ENCODE measurements at places on chromosomes 3 and 15. TPM values are rescaled to one million over a fixed set of nuclear protein-coding genes. Genes with fewer than 3 reads are reported as not detected.

- no peak for DNase-seq
- H3K27me3 ChIP-seq = no peaks in the 10 kb centered on the region
- H3K27ac ChIP-seq = no peak overlapping the region
- H3K36me3 ChIP-seq = no peaks in the 10 kb centered on the region
These were observed 50.1 kb downstream of the UBE2E2 start for GRCh38 chr3:23253214-23253613.

Gene ALS2CL
- 92.0 TPM for total RNA-seq

DNA sequence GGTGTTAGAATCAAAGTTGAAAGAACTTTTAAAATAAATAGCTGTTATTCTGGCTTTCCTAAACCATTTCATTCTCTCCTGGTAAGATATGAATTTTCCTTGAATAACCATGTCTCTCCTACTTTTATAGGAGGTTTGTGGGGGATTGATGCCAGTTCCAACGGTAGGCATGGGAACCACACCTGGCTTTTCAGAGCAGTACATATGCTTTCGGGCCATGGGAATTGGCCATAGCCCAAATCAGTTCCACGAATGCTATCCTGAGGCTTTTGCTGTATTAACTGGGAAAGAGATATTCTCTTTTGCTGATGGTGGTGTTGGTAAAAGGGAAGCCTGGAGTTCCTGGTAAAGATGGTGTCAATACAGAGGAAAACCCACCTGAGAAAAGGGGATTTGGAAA is 396.2 kb upstream of the ZNF385D start:
- DNase-seq = no peak
- no peak overlapping the region for H3K27ac ChIP-seq
- no peaks in the 10 kb centered on the region for H3K27me3 ChIP-seq
- H3K4me1 ChIP-seq = no peaks in the 10 kb centered on the region
- no peaks in the 10 kb centered on the region for H3K36me3 ChIP-seq
- H3K4me3 ChIP-seq = no peak overlapping the region

Gene EPHA3
- 0.80 TPM for total RNA-seq

Gene GHSR
- not detected for total RNA-seq

Gene CHDH
- 126 TPM for total RNA-seq

GRCh38 chr3:181998828-181999227 is 287.1 kb downstream of the SOX2 start:
- DNase-seq = no peak
- no peak overlapping the region for H3K27ac ChIP-seq
- no peaks in the 10 kb centered on the region for H3K36me3 ChIP-seq
- no peaks in the 10 kb centered on the region for H3K27me3 ChIP-seq
- H3K4me1 ChIP-seq = no peaks in the 10 kb centered on the region

DNA sequence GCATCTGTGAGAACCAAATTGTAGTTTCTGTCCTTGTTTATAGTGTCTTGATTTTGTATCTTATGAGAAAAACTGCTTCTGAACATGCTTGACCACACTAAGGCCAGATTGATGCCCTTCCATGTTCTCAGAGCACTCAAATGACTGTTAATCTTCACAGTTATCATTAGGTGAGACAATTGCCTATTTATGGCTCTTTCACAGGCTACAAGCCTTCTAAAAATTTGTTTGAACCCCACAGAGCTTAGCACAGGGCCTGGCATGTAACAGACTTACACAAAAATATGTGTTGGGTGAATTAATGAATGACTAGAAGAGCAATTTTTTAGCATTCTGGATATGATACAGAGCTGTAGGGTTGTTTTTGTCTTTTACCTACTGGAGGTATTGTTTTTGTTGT is 43.1 kb downstream of the BTLA start:
- H3K27me3 ChIP-seq = no peaks in the 10 kb centered on the region
- no peak overlapping the region for H3K4me3 ChIP-seq
- H3K36me3 ChIP-seq = no peaks in the 10 kb centered on the region
- H3K4me1 ChIP-seq = no peaks in the 10 kb centered on the region
- DNase-seq = no peak
- no peak overlapping the region for H3K27ac ChIP-seq

DNA sequence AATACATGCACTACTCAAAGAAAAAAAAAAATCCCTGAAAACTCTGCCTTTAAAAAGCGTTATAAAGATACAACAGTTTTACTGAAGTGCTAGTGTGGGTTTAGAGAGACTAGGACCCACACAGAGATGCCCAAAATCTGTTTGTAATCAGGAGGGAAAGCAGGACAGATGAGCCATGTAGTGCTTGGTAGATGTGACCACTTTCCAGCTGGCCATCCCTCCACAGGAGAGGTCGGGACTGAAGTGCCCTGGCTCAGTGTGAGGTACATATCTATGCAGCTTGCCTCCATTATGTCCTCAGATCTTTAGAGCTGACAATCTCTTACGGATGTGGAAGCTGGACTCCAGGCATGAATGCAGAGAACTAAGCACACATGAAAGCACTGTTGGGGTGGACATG is 57.5 kb upstream of the NANOGP8 start:
- no peaks in the 10 kb centered on the region for H3K36me3 ChIP-seq
- H3K27me3 ChIP-seq = no peaks in the 10 kb centered on the region
- no peaks in the 10 kb centered on the region for H3K4me1 ChIP-seq
- DNase-seq = no peak
- no peak overlapping the region for H3K4me3 ChIP-seq

DNA sequence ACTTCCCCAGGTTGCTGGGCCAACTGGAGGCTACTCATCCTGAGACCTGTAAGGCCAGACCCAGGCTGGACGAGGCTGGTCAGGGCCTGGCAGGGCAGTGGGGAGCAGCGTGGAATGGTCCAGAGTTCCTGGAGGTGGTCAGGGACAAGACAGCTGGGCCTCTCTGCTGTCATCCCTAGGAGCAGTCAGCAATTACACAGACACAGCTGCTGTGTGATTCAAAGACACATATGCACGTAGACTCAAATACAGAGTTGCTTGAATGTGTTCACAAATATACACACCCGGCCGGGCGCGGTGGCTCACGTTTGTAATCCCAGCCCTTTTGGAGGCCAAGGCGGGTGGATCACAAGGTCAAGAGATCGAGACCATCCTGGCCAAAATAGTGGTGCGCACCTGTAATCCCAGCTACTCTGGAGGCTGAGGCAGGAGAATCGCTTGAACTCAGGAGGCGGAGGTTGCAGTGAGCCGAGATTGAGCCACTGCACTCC is 1.5 kb upstream of the CD276 start:
- H3K4me1 ChIP-seq = peaks cover 14% of the 10 kb centered on the region
- H3K27ac ChIP-seq = no peak overlapping the region
- H3K27me3 ChIP-seq = no peaks in the 10 kb centered on the region
- no peaks in the 10 kb centered on the region for H3K36me3 ChIP-seq

- peak overlapping the region; percentile 55 for H3K4me3 ChIP-seq
- H3K36me3 ChIP-seq = no peaks in the 10 kb centered on the region
- no peaks in the 10 kb centered on the region for H3K27me3 ChIP-seq
- peak overlapping the region; percentile 61 for H3K27ac ChIP-seq
- DNase-seq = no peak
- H3K4me1 ChIP-seq = no peaks in the 10 kb centered on the region
These were observed 843 bp downstream of the CHRNA5 start for GRCh38 chr15:78565951-78566774.

- H3K4me3 ChIP-seq = no peak overlapping the region
- DNase-seq = no peak
- no peak overlapping the region for H3K27ac ChIP-seq
These were observed 49.7 kb upstream of the POMGNT2 start for GRCh38 chr3:43155464-43156121.

Gene LMOD3
- total RNA-seq = not detected

- no peak overlapping the region for H3K27ac ChIP-seq
- H3K27me3 ChIP-seq = no peaks in the 10 kb centered on the region
- peak overlapping the region; percentile 91 for H3K4me3 ChIP-seq
- H3K36me3 ChIP-seq = peaks cover 25% of the 10 kb centered on the region
These were observed 1.2 kb downstream of the NKIRAS1 start for GRCh38 chr3:23915537-23916108.

Gene SAXO2
- total RNA-seq = 5.0 TPM

GRCh38 chr3:29291260-29291981 is 10.6 kb downstream of the RBMS3 start:
- H3K27ac ChIP-seq = no peak overlapping the region
- no peak overlapping the region for H3K4me3 ChIP-seq
- no peaks in the 10 kb centered on the region for H3K27me3 ChIP-seq
- no peaks in the 10 kb centered on the region for H3K4me1 ChIP-seq
- no peaks in the 10 kb centered on the region for H3K36me3 ChIP-seq
- no peak for DNase-seq

Gene COLQ
- total RNA-seq = 13.2 TPM
